RWPE1 (cell line): ENCODE measurements at places on chromosomes 12 and 14.

DNA sequence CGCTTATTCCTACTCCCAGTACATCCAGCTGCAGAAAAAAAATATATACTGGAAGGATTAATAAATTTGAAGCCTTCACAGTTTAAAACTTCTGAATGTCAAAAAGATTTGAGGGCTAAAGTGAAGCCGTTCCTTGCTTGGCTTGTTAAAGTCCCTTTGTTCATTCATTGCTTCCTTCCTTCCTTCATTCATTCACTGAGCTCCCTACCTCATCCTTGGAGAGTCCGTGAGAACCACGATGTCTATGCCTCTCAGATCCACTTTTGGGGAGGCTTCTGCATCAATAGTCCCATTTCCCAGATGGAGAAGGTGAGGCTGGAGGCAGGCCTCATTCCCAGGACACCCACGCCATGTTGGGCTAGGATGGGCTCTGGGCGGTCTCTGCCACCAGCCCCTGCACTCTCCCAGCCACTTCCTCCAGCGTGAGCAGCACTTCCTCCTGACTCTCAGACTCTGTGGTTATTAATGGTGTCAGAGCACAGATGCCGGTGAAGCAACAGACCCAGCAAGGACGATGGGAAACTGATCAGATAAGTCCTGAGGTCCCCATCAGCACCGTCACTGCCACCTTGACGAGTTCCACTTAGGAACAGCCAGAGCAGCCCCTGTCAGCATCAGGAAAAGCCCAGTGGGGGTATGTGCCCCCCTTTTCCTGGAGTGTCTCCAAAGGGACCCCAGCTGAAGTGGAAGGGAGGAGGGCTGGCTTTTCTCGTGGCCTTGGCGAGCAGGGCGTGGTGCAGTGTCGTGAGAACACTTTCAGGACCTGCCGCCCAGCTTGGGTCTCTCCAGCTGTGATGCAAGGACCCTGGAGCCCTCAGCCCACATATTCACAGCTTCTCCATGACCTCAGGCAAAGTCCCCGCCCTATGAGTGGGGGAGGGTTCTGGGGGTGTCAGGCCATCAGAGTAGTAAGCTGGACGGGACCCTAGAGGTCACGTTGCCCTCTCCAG, 21.2 kb downstream of the ASB2 start:
- DNase-seq, result no peak

DNA sequence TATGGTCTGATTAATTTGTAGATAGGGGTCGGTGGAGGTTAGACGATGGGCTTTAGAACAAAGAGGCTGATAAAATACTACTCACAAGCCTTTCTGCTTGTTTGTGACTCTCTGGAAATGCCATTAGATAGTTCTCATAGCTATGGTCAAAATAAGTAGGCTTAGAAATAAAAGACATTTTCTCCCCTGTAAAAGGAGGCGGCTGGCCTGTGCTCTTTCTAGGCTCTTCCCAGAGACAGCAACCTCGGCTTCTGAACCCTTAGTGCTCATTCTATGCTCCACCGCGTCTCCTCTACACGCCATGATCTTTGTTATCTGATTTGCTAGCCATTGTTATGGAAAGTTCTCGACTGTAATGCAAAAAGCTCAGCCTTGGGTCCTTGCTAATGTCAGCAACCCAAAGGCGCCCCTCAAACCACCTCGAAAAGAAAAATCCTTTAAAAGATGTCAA, 64.5 kb downstream of the CRADD start:
- DNase-seq, result no peak

- DNase-seq, result no peak
These were observed 291.9 kb downstream of the SOX5 start for GRCh38 chr12:23657598-23657997.

DNA sequence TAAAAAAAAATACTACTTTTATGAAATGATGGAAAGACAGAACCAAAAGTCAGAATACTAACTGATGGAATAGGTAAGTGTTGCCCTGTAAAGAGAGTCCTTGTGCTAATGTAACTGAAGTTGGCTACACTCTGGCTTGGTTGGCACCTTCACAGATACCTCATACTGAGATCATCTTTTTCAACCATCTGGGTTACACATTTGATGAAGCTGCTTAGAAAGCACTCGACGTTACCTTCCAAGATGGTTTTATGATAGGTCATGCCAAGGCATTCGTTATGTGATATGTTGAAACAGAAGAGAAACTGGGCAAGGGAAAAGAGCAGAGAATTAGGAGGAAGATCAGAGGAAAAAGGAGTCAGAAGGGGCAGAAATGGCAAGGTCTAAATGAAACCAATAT, 203.8 kb downstream of the ADAMTS20 start:
- no peak for DNase-seq

DNA sequence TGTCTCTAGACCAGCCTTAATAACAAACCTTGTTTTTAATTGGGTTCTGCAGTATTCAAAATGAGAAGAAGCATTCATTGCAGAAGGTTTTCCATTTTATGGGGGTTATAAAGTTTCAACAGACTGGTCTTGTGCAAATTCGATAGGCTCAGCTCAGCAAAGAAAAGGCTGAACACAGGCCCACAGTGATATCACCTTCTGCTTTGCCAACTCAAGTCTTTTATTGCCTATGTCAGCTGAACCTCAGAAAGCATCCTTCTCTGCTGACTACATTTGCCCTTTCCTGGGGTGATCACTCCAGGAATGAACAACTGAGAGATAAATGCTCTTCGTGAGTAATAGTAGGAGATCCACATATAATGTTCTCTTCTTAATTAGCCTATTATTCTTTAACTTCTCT, 134.5 kb upstream of the CCDC175 start:
- DNase-seq, result no peak

- DNase-seq, result no peak
These were observed 48.0 kb upstream of the OR6J1 start for GRCh38 chr14:22692194-22692593.

- no peak for DNase-seq
These were observed 10.6 kb upstream of the DNAL1 start for GRCh38 chr14:73634011-73634833.

- DNase-seq, result no peak
These were observed 37.3 kb downstream of the LTBP2 start for GRCh38 chr14:74574706-74575105.

- no peak for DNase-seq
These were observed 65.2 kb upstream of the AP4S1 start for GRCh38 chr14:30960216-30960615.

DNA sequence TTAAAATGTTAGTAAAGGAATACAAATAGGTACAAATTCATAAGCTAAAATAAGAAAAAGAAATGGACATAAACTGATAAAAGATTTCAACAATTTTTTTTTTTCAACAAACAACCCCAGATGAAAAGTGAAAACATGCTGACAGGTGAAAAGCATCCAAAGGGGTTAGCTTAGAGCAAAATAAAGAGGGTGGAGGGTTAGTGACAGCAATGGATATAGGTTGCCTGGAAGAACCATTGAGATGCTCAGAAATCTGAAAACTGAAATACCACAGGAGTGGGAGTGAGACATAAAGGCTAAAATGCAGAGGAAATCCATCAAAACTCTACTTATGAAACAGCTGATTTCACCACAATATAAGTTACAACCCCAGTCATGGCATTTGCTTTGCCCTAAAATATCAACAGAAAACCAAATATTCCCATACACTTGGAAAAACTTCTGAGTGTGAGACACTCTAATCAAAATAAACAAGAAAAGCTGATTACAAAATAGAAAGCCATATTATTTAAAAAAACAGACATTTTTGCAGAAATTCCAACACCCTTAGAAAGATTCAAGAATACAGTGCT, 136.3 kb upstream of the PLEKHG7 start:
- DNase-seq, result no peak

GRCh38 chr14:64826845-64827244, 52.9 kb downstream of the SPTB start:
- DNase-seq, result no peak

GRCh38 chr12:52139579-52140062, 52.2 kb downstream of the KRT80 start:
- DNase-seq, result peak; percentile 91

DNA sequence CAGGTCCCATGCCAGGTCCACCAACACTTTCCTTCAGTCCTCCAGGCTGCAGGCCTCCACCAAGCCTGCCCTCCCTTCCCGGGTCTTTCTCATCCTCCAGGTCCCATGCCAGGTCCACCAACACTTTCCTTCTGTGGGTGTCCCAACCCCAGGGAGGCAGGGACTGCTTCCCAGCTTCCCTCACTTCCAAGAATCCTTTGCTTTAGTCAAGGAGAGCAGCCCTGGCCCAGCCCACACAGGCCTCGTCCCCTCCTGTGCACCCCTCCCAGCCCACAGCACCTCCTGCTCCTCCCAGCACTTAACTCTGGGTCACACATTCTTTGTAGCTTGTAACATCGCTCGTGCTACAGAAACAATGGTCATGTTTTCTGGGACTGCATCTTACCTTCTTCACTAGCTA, 72.9 kb downstream of the TESC start:
- no peak for DNase-seq

DNA sequence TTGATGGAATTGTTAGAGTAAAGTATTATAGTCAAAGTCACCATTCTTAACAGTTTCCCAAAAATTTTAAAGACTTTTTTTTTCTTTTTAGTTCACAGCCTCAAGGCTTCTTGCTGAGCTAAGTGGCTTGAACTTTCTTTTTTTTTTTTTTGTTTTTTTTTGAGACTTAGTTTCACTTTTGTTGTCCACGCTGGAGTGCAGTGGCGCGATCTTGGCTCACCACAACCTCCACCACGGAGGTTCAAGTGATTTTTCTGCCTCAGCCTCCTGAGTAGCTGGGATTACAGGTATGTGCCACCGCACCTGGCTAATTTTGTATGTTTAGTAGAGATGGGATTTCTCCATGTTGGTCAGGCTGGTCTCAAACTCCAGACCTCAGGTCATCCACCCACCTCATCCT, 92.8 kb downstream of the SETD3 start:
- DNase-seq, result no peak

- no peak for DNase-seq
These were observed 258.5 kb upstream of the E2F7 start for GRCh38 chr12:77323788-77324415.

DNA sequence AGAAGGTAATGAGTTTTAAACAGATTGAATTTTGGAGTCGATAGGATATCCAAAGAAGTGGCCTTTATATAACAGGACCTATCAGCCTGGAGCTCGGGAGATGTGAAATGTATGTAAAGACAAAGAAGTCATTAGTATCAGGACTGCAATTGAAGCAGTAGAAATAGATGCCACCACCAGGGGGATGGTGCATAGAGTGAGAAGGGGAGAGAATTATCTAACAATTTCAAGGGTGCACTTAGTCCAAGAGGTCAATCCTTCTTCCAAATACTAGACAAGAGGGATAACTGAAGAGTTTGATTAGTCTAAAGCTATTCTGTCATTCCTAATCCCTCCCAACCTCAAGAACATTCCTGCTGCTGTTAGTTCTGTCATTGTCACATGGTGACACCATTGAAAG, 127.8 kb downstream of the CFAP54 start:
- DNase-seq, result no peak

- DNase-seq, result no peak
These were observed 283.1 kb downstream of the DPF3 start for GRCh38 chr14:72610831-72611200.

DNA sequence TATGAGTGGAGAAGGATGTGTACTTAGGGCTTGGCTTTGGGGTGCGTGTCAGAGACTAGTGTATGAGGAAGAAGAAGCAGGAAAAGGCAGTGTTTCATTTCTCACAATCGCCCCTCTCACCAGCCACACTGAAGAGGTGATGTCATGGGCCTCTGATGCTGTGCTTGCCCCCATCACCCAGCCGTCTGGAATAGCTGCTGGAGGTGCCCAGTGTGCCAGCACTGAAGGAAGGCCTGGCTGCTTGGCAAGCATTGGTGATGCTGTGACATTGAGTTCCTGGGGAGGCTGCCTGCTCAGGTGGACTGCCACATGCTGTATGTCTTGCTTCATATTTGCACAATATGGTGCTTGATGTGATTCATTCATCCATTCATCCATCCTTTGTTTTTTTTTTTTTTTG, 56.2 kb downstream of the CRADD start:
- DNase-seq, result no peak

GRCh38 chr12:123995023-123995748, 22.2 kb downstream of the ZNF664 start:
- peak; percentile 68 for DNase-seq

DNA sequence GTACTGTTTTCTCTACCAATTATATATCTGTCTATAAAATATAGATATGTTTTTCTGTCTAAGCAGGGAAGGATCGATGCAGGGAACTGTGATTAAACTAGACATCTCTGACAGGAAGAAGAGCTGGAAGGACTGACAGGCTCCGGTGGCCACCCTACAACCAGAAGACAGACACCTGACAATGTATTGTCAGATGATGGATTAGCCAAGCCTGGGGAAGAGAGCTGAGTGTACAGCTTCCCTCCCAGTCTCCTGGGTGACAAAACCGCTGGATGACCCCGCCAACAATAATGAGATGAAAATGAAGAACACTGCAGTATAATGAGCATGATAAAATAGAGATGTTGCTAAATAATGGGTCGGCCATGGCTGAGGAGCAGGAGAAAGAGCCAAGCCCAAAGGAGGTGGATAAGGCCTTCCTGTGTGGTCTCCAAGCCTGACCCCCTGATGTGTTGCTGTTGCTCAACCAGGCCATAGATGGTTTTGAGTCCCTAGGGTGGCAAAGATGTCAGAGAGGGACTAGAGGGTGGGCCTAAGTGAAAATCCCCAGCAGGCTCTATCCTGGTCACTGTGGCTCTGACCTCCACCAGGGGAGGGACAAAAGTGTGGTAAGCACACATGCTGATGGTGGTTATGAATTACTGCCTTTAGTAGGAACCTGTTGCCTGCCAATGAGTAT, 28.2 kb downstream of the DHRS2 start:
- no peak for DNase-seq

DNA sequence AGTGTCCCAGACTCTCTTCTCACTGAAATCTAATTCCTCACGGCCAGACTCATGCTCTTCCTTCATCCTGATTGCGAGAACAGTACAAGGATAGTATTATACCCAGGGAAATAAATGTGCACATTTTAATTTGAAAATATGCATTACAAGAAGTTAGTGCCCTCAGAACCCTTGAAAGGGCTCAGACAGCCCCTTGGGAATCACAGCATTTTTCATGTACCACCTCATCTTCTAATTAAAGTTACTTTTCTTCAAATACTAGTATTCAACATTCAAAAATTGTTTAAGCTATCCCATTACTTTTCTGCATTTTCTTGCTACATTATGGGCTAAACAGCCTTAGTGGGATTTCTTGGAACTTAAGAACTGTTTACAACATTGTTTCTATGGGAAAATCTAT, 1.7 kb upstream of the APPL2 start:
- DNase-seq, result no peak

DNA sequence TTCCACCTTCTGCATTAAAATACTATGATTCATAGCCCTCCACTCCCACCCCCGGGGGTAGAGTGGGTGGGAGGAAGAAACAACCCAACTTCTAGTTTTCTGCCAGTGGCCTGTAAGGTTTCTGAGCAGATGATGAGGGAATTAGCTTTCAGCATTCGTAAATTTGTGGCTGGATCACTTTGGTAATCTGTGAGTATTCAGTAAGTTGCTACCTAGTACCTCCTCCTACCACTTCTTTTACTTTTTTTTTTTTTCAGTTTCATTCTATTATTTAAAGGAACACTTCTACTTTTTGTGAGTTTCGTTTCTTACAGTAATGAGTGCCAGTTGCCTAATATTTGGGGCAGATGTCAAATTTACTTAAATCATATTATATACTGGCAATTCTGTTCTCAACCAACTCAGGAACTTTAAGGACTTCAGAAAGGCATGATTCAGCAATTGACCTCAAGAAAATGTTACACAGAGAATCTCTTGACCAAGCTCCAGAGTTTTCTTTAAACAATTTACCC, 42.4 kb upstream of the EMP1 start:
- DNase-seq, result no peak

GRCh38 chr12:124898200-124898922, 16.1 kb downstream of the UBC start:
- no peak for DNase-seq

GRCh38 chr14:94682736-94683135, 70.5 kb downstream of the SERPINA3 start:
- DNase-seq, result no peak
